ENCODE measurements at places on chromosomes 16 and 17.

DNA sequence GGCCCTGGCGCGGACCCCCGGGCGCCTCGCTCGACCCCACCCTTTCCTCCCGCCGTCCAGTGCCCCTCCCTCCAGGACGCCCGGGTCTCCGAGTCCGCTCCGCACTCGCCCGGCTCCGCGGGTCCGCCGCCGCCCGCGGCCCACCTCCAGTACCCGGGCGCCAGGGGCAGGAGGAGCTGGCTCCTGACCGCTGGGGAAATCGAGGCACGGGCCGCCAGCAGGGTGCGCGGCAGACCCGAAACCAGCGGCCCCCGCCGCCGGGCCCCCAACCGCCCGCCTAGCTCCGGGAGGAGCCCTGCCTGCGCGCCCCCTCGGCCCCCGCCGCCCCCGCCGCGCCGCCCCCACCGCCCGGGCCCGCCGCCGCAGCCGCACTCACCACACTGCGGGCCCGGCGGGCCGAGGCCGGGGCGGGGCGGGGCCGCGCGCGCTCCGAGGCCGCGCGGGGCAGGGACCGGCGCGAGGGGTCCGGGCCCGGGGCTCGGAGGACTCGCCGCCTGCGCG, 333 bp downstream of the MAFG start:
- DNase-seq = no peak

DNA sequence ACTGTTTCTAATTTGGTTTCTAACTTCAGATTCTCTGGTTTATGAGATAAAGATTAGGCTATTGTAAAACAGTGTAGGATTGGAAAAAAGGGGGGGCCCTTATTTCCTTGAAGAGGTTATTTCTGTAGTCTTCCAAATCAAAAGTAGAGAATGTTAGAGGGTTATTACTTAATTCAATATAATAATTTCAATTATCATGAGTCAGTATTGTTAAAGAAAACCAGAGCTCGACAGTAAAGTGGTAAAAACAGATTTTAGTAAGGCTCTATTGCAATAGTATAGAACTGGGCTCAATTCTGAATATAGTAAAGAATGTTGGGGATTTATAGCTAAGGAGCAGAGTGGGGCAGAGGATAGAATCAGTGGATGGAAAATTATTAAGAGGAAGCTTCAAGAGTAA, 140.0 kb downstream of the TANC2 start:
- no peak for DNase-seq

GRCh38 chr17:1746975-1747543, 4.4 kb downstream of the SERPINF2 start:
- DNase-seq = no peak

- peak; percentile 63 for DNase-seq
These were observed at the start of gene TBC1D24 for GRCh38 chr16:2474877-2475412. Gene TBC1D24, plus strand, starts transcription at chr16:2475127. Its CDS starts 21,022 bp downstream, at chr16:2496149.

DNA sequence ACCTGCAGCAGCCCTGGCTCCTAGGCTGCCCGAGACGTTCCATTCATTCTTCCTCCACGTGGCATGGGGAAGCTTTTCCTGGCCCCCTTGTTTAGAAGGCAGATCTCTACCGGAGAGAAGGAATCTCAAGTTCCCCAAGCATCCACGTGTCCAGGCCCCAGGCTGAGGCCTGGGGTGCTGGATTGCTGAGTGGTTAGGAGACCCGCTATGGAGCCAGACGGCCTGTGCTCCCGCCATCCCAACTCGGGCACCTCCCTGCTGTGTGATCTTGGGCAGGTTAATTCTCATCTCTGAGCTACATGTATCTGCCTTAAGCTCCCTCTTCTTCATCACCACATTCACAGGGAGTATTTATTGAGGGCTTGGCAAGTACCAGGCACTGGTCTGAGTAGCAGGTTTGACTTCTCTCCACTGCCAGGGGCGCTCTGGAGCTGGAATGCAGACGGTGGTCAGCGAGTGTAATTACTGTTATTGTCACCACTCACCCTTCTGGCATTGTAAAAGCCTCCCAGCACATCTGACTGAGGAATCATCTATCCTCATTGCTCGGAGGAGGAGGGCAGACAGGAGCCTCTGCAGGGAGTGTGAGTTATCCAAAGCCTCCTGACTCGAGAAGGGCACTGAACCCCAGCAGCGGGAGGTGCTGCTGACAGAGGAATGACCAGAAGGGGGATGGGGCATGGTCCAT, 1.1 kb upstream of the ADGRG1 start:
- DNase-seq = no peak

DNA sequence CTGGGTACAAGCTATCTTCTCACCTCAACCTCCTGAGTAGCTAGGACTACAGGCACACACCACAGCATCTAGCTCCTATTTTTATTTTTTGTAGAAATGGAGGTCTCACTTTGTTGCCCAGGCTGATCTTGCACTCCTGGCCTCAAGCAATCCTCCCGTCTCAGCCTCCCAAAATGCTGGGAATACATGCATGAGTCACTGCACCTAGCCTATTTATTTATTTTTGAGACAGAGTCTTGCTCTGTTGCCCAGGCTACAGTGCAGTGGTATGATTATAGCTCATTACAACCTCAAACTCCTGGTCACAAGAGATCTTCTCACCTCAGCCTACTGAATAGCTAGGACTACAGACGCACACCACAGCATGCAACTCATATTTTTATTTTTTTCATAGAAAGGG, 40.1 kb upstream of the RGS9 start:
- DNase-seq = no peak

- DNase-seq = no peak
These were observed 6.0 kb downstream of the TIMM22 start for GRCh38 chr17:1002771-1003555.

DNA sequence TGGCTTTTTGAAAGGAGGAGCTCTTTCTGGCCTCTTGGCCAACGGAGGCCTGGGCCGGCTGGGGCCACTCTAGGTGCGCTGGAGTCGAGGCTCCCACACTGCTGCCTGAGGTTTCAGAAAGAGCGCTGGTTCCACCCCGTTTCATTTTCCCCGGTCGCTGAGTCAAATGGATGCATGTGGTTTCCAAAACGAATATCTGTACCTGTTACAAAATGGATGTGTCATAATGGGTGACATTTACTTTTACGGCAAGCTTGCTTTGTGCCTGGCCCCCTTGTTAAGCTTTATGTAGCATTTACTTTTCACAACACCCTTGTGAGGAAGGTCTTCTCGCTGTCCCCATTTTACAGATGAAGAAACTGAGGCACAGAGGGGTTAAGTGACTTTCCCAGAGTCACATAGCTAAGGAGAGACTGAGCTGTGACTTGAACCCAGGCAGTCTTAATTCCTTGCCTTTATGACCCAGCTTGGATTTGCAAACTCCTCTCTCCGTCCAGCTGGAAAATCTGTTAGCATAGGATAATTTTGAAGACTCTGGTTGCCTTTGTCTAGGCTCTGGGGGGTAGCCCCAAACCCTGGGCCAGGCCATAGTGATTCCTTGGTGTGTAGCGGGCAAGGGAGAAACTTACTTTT, 10.6 kb downstream of the KSR1 start:
- peak; percentile 64 for DNase-seq

GRCh38 chr17:9810100-9810949, 11.6 kb downstream of the GSG1L2 start:
- no peak for DNase-seq

GRCh38 chr17:6638046-6638908, 2.2 kb downstream of the KIAA0753 start:
- DNase-seq = no peak

GRCh38 chr16:74079232-74079586, 217.4 kb upstream of the PSMD7 start:
- DNase-seq = no peak

DNA sequence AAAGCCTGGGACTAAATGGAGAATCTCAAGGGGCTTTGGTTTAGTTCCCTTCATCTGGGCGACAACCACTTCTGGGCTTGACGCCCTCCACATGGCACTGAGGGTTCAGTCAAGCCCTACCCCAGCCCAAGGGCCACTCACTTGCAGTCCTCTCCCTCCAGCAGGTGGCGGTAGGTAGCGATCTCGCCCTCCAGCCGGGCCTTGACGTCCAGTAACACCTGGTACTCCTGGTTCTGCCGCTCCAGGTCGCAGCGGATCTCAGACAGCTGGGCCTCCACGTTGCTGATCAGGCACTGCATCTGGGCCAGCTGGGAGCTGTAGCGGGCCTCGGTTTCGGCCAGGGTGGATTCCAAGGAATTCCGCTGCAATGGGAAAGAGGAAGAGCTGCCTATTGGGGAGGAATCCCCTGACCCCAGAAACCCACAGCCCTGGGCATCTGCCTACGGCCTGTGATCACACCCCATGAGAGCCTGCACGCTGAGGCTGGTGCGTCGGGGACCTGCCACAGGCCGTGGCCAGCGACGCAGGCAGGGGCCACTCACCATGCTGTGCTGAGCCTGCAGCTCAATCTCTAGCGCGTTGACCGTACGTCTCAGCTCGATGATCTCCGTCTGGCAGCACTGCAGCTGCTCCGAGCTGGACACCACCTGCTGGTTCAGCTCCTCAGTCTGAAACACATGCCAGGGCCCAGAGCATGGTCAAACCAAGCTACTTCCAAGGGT, 2.7 kb downstream of the KRT36 start:
- DNase-seq = no peak

DNA sequence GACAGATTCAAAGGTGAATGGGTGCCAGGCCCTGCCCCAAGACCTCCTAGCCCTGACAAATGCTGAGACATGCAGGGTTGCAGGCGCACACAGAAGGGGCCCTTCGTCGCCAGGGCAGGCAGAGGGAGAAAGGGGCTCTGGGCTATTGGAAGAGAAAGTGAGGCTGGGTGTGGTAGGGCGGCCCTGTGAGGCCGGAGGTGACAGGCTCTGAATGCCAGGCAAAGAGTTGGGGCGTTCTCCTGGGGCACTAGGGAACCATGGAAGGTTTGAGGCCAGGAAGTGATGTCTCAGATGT, 26.4 kb upstream of the NXPH3 start:
- DNase-seq = no peak

GRCh38 chr17:71726341-71726740, 394.5 kb upstream of the SOX9 start:
- DNase-seq = no peak

GRCh38 chr17:50396261-50397110, 837 bp downstream of the LRRC59 start:
- DNase-seq = no peak

DNA sequence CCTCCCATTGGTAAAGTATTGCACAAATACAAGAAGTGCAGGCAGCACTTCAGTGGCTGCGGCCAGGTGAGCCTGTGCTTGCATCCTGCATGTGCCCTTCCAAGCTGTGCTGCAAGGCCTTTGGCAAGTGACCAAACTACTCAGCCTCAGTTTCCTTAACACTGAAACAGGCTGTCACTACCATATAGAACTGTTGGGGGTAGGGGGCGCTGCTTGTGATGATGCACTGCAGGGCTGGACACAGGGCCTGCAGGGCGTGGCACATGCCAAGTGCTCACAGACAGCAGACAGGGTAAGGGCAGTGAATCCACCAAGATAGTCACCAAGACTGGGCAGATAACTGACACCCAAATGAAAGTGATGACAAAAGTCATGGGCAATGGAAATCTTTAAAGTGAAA, 65.6 kb upstream of the SREBF1 start:
- DNase-seq = no peak

All from T-helper 2 cell (primary cell).